ENCODE measurements at places on chromosomes 7 and 10. TPM values are rescaled to one million over a fixed set of nuclear protein-coding genes. Genes with fewer than 3 reads are reported as not detected.

DNA sequence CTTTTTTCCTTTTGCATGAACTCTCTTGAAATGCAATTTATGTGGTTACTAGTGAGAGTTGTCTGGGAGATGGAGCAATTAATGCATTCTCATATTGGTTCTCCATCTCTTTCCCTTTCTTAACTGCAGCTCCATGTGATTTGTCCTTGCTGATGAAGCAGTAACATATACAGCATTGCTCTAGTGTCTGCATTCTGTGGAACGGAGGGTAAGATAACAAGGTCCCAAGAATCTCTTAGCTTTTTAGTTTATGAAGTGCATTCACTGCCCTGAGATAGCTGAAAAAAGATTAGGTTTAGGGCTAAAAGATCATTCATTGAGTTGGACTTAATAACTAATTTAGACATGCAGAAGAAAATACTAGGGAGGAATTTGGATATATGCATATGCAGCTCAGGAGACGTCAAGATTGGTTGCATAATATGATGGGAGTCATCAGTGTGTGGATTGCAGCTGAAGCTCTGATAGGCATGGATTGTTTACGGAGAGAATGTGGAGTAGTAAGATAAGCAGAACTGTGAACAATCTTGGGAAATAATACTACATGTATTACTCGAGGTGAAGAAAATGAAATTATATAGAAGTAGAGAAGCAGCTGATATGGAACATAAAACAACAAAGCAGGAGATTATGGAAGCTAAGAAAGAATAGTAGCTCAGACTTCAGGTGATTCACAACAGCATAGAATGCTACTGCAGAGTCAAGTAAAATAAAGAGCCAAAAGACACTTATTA lies 404.7 kb downstream of the ARL4A start:
- no peak for DNase-seq

DNA sequence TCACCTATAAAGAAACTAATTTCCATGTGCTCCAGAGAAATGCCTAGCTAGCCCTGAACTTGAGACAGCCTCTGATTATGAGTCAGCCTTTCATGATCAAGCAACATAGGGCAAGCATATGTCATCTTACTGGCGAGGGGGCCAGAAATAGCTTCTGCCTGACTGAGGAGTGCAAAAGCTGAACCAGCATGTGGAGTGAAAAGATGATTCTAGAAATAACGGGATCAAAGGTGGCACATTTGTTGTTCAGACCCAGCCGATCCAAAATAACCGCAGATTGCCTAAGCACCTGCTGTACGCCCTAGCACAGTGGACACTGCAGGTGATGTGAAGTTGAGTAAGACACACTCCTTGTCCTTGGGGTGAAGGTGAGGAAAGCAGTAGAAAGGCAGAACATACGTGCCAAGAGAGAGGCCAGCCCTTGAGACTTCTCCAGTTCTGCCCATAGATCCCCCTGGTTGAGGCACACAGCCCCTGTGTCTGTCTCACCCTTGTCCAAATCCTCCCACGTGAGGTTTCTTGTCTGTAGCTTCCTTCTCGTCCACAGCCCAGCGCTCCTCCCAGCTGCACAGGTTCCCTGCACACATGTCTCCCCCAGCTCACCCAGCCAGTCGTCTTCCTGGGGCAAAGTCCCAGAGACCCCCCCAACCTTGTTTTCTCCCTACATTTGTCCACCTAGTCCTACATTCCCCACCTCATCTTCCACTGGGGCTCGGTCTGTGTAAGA lies 2.8 kb upstream of the BCL7B start:
- no peak for DNase-seq

GRCh38 chr10:51896849-51897248 lies 197.5 kb upstream of the CSTF2T start:
- DNase-seq: no peak

GRCh38 chr7:31108097-31108657 lies 56.1 kb downstream of the ADCYAP1R1 start:
- DNase-seq: no peak

GRCh38 chr7:110718503-110719205 lies 372.3 kb upstream of the LRRN3 start:
- no peak for DNase-seq

PIP gene
- total RNA-seq: not detected

MDFIC gene
- 67.0 TPM for total RNA-seq

All from natural killer cell treated with Interleukin-12 subunit alpha and Interleukin-12 subunit beta and Interleukin-15 and Interleukin-18, amount 100 ng/mL, for 72 hours (primary cell).